ENCODE measurements at places on chromosomes 6 and 20.

GRCh38 chr6:7784248-7784647 is 58.3 kb downstream of the BMP6 start:
- DNase-seq: no peak

DNA sequence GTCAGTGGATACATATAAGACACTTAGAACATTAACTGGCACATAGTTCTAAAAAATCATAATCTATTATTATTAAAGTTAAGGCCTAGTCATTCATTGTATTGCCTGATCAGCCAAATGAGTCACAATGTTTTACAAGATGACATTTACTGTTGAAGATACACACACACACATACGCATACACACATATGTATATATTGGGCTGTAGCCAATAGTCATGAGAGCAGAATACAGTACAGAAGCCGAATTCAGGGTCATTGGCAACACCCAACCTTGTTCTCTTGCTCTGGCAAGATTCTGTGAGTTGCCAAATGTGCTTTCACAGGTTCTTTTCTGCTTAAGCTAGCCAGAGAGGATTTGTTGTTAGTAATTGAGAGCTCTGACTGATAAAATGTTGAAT is 922.8 kb upstream of the MAP3K7 start:
- no peak for DNase-seq

GRCh38 chr6:159238920-159239558 is 69.8 kb downstream of the FNDC1 start:
- DNase-seq: no peak

DNA sequence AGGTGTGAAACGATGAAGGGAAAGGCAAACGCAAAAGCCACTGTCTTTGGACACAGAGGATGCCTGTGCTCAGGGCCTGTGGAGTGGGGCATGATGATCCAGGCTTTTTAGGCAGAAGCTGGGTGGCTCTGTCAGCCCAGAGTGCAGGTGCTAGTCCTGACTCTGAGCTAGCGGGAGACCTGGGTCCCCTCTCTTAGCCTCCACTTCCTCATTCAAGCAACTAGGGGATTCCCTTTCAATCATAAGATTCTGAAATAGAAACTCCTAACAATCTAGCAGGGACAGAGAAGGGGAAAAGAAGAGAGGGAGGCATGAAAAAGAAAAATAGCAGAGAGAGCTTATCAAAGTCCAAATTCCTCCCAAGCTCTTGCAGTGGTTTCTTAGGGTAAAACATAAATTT is 7.6 kb upstream of the HIVEP2 start:
- no peak for DNase-seq

DNA sequence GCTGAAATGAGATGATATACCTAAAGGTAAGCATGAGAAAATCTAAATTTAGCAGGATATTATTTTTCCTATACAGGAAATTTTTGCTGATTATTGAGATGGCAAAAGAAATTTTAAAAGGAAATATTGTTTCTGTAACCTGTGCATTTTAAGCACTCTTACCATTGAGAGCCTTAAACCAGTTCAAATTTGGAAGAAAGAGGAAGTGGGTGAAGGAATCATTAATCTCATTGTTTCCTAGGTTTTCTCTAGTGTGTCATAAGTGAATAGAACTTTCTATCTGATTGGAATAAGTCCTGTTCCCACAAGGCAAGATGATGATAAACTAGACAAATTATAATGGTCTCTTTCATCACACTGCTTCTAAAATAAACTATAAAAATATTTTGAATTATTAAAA is 22.4 kb upstream of the FKBP1C start:
- DNase-seq: no peak

GRCh38 chr6:43123461-43124314 is 47.4 kb upstream of the SRF start:
- no peak for DNase-seq

- no peak for DNase-seq
Measured at GRCh38 chr6:99185525-99185924, 163.9 kb downstream of the FAXC start.

- no peak for DNase-seq
Measured at GRCh38 chr6:16336056-16336818, 97.8 kb downstream of the GMPR start.

- DNase-seq: no peak
Measured at GRCh38 chr6:20657274-20657800, 123.1 kb downstream of the CDKAL1 start.

DNA sequence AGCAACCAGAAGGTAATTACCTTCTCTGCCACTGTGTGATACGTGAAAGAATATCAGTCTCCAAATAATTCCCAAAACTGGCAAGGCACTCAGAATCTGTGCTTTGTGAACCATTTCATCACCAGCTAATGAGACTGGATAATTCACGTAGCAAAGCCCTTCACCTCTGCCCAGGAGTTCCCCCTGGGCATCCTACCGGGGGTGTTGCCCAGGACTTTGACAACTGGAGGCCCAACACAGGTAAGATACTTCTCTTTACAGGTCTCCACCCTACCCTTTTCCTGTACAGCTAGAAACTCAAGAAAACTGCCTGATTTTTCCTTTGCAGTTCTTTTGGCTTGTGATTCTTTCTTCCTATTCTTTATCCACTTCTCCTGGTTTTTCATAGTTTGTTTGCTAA is 2.7 kb upstream of the CD24 start:
- no peak for DNase-seq

- no peak for DNase-seq
Measured at GRCh38 chr6:150293423-150294173, 75.2 kb upstream of the IYD start.

DNA sequence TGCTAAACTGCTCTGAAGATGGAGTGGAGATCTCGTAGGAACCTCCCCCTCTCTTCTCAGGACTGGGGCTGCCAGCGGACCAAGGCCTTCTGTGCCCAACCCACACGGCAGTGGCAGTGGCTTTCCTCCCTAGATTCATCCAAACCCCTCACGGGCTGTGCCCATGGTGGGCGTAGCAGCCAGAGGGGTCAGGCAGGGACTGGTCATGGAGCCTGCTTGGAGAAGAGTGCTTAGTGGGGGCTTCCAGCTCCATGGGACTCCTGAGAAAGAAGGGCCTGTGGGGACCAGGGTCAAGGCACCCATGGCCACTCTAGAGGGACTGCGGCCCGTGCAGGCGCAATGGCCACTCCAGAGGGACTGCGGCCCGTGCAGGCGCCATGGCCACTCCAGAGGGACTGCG is 86.6 kb downstream of the TAF4 start:
- no peak for DNase-seq

GRCh38 chr6:108277831-108278230 is 17.0 kb upstream of the SNX3 start:
- no peak for DNase-seq

DNA sequence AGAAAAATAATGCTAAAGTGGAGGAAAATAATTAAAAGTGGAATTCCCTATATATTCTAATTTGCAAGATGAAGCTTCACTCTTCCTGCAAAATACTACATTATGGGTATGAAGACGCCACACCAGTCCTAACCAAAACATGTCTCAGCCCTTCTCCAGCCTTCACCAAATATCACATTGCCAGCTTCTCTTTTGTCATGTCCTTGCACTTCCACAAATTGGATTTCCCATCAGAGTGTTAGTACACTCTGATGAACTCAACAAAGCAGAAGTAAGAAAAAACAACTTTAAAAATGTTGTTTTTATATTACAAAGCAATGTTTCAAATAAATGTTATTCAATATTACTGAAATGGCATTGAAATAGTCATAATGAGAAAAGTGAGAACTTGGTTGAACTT is 62.4 kb upstream of the RNF146 start:
- no peak for DNase-seq

GRCh38 chr20:13331536-13331935 is 110.5 kb downstream of the ISM1 start:
- DNase-seq: no peak

GRCh38 chr6:141451181-141451510 is 681.6 kb upstream of the GJE1 start:
- DNase-seq: no peak

DNA sequence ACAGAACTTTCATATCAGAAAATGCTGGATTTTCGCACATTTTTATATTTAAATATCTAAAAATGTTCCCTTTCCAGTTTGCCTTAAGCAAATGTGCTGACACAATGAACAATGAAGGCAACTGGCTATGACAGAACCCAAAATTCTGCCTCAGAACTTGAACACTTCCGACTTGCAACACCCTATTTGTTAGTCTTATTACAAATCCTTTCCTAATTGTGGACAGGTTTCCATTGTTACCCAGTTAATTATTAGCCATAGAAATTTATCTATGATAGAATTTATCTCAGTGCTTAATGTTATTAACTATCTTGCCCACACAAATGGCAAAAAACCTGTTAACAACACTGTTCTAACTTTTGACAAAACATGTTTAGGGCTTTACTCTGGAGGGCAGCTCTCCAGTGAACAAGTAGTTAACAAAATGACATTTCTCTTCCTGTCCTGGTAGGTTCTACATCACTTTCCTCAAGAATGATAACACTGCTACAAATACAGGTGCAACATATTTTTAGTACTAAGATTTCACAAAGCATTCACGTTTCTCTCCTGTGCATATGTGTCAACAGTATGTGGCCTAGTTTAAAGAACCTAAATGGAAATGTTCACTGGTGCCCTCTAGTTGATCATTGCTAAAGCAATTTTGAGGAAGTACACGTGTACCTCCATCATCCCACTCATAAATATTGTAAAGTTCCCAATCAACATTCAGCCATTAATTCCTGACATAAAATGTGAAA is 58.4 kb downstream of the HIVEP2 start:
- no peak for DNase-seq

DNA sequence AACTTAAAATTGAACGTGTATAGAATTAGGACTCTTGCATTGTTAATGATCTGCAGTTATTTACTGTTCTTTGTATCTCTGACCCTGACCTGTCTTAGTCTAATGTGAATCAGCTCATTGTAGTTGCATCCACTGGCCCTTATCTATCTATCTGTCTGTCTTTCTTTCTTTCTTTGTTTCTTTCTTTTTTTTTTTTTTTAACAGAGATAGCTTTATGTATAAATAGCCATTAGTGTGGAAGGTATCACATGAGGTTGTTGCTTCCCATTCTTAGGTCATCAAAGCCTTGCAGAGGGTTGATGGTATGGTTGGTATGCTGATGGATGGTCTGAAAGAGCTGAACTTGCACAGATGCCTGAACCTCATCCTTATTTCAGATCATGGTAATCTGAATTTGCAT is 59.9 kb downstream of the ENPP1 start:
- no peak for DNase-seq

GRCh38 chr6:30572148-30572547 is 906 bp downstream of the ABCF1 start:
- DNase-seq: no peak

DNA sequence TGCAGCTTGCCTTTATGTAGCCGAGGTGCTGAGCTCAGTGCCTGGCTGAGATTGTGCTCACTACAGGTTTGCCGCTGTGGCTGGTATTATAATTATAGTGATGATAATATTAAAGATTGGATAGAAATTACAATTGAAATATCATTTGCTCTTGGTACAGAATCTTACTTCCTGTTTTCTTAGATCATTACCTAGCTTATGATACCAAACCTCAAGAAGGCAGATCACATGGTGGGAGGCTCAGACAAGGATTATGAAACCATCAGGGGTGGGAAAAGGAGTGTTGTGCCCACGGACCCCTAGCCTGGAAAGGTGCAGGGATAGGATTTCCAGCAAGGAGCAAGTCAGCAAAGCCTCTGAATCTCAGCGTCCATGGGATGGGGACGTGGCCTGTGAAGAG is 70.6 kb downstream of the IGF2R start:
- DNase-seq: no peak

DNA sequence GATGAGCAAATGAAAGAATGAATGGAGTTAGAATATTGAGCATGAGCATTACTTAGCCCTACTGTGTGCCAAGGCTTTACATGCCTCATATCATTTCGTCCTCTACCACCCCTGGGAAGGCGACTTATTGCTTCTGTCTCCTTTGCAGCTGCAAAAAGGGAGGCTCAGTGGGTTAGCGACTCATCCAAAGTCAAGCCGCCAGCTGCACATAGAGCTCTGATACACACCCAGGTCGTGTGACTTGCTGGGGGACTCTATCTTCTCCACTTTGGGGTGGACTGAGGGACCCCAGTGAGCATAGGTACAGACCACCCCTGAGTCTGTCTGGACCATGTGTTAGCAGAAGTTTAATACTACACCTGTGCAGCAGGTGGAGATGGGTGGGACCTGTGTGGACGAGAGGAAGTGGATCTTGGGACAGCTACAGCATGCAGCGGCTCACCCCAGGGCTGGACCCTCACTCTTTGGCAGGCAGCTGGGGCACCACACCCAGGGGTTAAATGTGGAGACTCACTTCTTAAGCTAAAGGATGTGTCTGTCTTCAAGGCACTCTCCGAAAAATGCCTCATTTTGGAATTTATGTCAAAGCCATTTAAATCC is 36.2 kb upstream of the ANGPT4 start:
- no peak for DNase-seq

- no peak for DNase-seq
Measured at GRCh38 chr6:89434954-89435353, 2.0 kb downstream of the ANKRD6 start.

DNA sequence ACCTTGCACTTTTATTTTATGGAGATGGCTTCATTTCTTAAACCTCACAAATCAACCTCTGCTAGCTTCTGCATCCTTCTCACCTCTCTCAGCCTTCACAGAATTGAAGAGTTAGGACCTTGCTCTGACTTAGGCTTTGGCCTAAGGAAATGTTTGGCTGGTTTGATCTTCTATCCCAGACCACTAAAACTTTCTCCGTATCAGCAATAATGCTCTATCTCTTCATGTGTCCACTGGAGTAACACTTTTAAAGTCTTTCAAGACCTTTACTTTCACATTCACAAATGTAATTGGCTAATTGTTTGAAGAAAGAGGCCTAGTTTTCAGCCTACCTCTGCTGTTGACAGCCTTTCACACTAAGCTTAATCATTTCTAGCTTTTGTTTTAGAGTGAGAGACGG is 212.9 kb downstream of the TTLL2 start:
- no peak for DNase-seq

DNA sequence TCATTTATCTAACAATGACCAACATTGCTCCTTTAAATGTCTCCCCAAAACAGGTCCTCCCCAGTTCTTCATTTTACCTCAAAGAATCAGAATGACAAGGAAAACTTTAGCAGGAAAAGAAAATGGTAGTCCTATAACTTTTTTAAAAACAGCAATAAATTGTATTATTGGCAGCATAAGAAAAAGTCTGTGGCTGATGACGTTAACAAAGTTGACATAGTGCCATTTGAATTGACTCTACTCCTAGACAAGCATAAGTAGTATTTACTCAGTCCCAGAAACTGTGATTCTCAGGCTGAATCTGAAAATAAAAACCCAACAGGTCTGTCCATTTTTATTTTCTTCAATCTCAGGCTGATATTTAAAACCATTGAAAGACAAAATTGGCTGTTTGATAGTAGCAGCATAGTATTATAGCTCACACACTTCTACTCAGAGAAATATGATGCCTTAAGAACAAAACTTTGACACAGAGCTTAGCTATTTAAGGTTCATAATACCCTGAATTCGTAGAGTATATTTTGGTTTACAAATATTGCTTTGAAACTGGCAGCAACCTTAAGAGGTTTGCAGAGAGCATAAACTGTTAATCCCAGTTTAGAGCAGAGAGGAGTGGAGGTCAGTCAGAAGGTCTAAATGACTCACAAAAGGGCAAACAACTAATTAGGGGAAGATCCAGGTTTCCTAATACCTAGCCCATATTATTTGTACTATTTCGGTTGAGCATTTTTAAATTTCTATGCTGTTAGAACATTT is 35.0 kb upstream of the TENT5A start:
- DNase-seq: no peak

GRCh38 chr6:1724616-1725015 is 114.9 kb downstream of the FOXC1 start:
- DNase-seq: no peak
